CD8-positive, alpha-beta T cell (primary cell): ENCODE measurements at places on chromosomes 12 and 14.

GRCh38 chr14:75648066-75648838 lies 12.4 kb downstream of the ERG28 start:
- DNase-seq, result no peak

DNA sequence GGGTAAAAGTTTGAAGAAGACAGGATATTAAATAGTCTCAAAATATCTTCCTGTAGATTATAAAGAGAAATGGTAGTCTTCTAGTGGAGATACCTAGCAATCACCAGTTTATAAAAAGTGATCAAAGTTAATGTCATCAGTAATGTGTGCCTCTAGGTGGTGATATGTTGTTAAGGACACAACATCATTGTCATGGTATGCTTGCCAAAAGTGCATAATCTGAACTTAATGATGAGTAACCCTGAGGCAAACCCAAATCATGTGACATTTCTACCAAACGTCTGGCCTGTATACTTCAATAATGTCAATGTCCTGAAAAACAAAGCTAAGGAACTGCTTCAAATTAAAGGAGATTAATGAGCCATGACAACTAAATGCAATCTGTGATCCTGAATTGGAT lies 214.7 kb downstream of the PHLDA1 start:
- no peak for DNase-seq

- no peak for DNase-seq
Observed at GRCh38 chr12:106132175-106133135, 6.3 kb downstream of the NUAK1 start.

GRCh38 chr14:37584211-37585100 lies 10.6 kb downstream of the FOXA1 start:
- no peak for DNase-seq

GRCh38 chr12:28601570-28602058 lies 411.4 kb downstream of the CCDC91 start:
- DNase-seq, result no peak

- DNase-seq, result no peak
Observed at GRCh38 chr12:49541911-49542505, 3.2 kb downstream of the KCNH3 start.

DNA sequence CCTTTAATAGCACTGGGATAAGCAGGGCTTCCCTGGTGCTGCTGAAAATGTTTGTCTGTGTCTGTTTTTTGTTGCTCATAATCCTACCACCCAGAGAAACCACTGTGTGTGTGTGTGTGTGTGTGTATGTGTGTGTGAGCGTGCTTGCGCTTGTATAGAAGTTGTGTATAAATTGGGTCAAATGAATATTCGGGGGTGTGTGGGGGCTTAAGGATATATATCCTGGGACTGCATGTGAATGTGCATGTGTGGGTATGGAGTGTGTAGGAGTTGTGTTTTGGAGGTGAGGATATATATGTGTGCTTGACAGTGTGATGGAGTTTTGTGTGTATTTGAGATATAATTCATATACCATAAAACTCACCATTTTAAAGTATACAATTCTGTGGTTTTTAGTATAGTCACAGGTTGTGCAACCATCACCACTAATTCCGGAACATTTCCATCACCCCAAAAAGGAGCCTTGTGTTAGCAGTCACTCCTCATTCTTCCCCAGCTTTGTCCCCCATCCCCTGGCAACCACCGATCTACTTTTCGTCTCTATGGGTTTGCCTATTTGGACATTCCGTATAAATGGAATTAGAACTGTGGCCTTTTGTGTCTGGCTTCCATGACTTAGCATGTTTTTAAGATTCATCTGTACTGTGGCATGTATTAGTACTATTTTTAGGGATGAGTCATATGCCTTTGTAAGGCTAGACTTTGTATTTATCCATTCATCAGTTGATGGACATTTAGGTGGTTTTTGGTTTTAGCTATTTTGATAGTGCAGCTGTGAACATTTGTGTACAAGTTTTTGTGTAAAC lies 25.6 kb downstream of the TCTN1 start:
- DNase-seq, result no peak

DNA sequence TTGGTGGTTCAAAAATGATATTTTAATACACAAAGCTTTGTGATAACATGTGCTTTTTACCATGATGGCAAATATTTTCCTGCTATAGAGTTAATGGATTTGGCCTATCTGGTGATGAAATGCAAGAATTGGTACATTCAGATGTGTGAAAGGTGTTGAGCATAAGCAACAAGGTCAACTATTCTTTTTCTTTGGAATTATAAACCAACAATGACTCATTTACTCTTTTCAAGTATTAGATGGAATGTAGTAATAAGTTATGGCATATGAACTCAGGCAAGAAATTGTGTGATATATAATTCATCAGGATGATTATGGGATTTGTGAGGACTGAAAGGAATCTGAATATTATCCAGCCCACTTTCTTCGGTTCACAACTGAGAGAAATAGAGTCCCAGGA lies 471.4 kb downstream of the ETNK1 start:
- DNase-seq, result no peak

DNA sequence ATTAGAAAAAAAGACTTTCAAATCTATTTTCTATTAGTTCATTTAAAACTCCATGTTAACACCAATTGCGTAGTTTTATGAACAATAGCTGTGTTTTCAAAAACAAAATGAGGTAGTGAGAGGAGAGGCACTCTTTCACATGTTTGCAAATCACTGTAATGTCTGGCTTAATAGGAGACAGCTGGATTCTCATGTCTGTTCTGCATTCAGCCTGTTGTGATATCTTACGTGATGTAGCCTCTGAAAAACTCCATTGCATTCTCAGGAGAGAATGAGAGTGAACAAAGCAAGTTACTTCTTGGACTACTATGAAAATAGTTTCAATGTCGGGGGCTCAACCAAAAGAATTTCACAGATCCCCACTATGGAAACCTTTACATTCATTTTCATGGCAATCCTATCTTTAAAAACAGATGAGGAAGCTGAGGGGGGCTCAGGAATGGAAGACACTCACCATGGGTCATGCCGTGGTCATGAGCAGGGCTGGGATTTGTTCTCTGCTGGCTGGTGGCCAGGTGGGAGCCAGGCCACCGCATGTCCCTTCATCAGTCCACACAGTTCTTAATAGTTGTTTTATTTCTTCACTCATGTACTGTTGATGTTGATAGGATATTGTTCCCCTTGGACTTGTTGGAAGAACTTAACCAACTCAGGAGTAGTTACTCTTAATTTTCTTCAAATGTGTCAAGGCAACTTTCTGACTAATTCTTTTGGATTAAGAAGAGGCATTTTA lies 346.2 kb upstream of the FAR2 start:
- DNase-seq, result no peak

GRCh38 chr14:88289234-88289633 lies 33.8 kb downstream of the KCNK10 start:
- DNase-seq, result no peak

DNA sequence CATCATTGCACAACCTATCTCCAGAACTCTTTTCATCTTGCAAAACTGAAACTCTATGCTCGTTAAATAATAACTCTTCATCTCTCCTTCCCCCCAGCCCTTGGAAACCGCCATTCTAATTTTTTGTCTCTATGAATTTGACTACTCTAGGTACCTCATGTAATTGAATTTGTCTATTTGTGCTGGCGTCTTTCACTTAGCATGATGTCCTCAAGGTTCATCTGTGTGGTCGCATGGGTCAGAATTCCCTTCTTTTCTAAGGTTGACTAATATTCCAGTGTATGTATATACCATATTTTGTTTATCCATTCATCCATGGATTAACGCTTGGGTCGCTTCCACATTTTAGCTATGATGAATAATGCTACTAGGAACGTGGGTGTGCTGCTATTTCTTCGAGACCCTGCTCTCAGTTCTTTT lies 80.1 kb downstream of the PLXNC1 start:
- DNase-seq, result no peak

DNA sequence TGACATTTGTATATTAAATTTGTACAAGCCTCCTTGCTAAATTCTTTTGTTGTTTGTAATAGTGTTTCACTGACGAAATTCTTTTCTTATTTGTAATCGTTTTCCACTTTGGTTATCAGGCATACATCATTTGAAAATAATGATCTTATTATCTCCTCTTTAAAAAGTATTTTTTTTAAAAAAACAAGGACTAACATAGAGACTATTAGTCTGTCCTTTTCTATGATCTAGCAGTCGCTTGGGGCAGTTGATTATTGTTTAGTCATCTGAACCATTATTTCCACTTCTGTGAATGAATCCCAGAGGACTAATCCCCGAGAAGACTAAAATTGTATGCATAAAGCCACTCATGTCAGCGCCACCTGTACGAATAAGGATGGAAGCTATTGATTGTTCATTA lies 11.5 kb downstream of the ADGRD1 start:
- no peak for DNase-seq

GRCh38 chr14:104726600-104727451 lies 2.8 kb downstream of the ADSS1 start:
- no peak for DNase-seq

DNA sequence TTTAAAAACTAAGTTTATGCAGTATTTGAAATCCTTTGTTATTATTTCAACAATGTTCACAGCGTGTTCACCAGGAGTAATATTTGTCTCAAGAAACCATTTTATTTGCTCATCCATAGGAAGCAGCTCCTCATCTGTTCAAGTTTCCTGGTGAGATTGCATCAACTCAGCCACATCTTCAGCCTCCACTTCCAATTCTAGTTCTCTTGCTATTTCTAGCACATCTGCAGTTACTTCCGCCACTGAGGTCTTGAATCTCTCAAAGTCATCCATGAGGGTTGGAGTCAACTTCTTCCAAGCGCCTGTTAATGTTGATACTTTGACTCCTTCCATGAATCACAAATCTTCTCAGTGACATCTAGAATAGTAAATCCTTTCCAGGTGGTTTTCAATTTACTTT lies 18.0 kb downstream of the CLEC9A start:
- DNase-seq, result no peak

DNA sequence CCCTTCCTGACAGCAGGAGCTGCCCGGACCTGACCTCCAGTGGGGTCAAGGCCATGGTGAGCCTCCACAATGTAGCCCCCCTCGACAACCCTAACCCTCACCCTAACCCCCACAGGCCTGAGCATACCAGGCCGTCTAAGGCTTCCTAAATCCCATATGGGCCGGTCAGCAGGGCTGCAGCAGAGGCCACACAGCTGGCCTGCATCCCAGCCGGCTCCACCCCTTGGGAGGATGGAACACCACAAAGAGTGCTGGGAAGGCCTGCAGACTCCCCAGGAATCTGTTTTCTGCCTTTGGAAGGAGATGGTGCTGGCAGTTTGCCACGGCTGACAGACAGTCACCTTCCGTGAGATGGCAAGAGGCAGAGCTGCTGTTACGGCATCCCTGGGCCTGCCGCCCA lies 2.8 kb downstream of the TMEM179 start:
- DNase-seq, result no peak

GRCh38 chr12:47023953-47024352 lies 55.5 kb upstream of the PCED1B start:
- no peak for DNase-seq
